ENCODE measurements at places on chromosomes 13 and 19.
A peak's percentile ranks its signal among the peaks of the same experiment; 100 is the strongest.

GRCh38 chr19:51440846-51441409, 17.3 kb downstream of the SIGLEC8 start:
- DNase-seq, result no peak

- DNase-seq, result no peak
Observed at GRCh38 chr19:42267644-42268141, 1.4 kb upstream of the CIC start.

- DNase-seq, result no peak
Observed at GRCh38 chr13:74204602-74205312, 70.6 kb upstream of the KLF12 start.

- no peak for DNase-seq
Observed at GRCh38 chr13:44012910-44013757, 133.4 kb downstream of the LACC1 start.

DNA sequence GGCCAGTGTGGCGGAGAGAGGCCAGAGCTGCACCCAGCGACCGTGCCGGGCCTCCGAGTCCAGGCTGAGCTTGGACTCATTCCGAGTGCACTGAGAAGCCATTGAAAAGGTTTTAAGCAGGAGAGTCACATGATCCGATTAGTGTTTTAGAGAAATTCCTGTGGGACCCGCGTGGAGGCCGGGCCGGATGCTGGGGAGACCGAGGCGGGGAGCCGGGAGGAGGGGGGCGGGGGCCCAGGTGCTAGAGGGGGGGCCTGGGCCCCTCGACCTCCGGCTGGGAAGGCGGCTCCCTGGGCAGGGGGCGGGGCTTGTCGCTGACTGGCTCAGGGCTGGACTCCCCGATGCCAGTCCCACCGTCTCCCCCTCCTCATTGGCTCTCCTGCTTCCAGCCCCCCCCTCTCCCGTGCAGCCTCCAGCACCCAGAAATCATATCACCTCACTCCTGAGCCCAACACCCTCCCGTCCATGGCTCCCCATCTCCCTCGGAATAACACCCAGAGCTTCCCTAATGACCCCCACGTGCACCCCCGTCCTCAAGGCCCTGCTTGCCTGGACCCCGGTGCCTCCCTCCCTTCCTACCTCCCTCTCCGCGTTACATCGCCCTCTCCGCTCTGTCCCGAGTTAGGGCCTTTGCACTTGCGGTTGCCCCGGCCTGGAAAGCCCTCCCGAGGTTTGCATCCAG, 5.2 kb upstream of the ZNF579 start:
- DNase-seq, result peak; percentile 97

All from WERI-Rb-1 (cell line).